ENCODE measurements at places on chromosomes 1 and 21.

- DNase-seq = no peak
These were observed 166.1 kb upstream of the RGS18 start for GRCh38 chr1:191992118-191992517.

- no peak for DNase-seq
These were observed 6.2 kb downstream of the TNNT2 start for GRCh38 chr1:201371276-201371675.

- DNase-seq = peak; percentile 23
These were observed 6.4 kb downstream of the TMPRSS3 start for GRCh38 chr21:42389449-42389835.

DNA sequence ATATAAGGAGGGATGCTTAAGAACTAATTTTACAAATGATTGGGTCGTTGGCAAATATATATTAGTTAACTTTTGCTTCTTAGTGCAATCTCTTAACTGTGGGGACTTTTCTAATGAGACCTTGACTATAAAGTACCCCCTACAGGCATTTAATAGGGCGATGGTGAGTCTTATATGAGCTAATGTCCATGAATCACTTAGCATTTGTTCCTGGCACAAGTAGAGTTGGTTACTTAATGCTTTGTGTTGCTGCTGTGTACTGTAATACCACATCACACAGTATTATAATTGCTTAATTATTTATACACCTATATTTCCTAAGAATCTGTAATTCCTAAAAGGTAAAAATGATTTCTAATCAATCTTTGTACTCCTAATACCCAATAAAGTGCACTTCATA lies 25.3 kb upstream of the TMCO1 start:
- no peak for DNase-seq

DNA sequence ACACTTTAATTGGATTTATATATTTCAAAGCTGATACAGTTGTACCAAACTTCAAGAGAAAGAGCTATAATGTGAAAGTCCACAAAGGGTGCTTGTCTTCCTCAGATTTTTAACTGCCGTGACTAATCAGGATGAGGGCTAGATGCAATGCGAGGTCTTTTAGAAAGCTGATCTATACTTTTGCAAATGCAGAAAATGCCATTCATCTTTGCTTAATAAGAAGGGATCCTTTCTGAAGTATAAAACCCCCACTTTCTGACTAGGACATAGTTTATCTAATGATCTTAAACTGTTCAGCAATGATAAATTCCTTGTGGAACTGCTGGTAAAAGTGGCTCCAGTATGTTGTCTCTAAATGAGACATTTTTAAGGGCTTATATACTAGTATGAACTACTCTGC lies 102.7 kb upstream of the NGF start:
- no peak for DNase-seq

GRCh38 chr1:229222081-229222480 lies 48.8 kb upstream of the RAB4A start:
- no peak for DNase-seq

DNA sequence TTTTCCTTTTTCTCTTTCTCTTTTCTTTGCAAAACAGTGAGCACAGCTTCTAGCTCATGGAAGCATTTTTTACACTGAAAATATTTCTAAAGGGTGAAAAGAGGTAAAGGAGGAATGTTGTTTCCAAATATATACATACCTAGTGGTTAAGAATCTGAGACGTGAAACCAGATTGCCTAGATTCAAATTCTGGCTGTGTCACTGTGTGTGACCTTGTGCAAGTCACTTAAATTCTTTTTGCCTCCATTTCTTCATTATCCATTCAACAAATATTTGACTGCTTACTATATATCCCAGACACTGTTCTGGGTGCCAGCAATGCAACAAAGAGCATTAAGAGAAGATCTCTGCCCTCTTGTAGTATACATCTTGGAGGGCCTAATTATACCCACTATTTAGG lies 53.3 kb downstream of the ZFYVE9 start:
- DNase-seq = no peak

DNA sequence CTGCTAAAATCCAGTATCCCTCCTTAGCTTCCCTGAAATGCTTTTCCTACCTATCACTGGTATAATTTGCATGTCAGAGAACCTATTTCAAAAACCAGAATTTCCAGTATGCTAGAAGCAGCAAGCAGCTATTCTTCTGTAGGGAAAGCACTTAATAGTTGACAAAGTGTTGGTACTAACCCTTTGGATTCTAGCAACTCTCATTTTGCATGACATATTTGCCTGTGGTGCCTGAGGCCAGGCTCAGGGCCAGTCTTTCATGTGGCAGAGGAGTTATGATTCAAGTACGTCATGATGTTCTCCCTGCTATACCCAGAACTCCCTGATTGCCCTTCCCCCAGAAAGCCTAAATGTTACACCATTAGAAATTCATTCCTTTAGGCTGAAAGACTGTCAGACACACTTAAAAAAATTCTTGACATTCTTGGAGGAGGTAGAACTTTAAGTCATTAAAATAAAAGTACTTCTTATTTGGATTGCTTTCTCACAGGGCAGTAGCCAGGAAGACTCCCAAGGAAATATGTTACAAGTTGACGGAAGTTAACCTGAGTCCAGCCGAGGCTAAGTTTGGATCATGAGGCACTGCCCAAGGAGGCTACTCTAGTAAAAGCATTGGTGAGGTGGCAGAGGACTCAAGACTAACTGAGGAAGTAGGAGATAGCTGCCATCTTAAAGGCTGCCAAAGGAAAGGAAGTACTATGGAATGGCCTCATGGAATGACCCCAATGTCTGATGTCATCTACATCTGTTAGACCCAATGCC lies 298.4 kb upstream of the SPAG17 start:
- DNase-seq = no peak

DNA sequence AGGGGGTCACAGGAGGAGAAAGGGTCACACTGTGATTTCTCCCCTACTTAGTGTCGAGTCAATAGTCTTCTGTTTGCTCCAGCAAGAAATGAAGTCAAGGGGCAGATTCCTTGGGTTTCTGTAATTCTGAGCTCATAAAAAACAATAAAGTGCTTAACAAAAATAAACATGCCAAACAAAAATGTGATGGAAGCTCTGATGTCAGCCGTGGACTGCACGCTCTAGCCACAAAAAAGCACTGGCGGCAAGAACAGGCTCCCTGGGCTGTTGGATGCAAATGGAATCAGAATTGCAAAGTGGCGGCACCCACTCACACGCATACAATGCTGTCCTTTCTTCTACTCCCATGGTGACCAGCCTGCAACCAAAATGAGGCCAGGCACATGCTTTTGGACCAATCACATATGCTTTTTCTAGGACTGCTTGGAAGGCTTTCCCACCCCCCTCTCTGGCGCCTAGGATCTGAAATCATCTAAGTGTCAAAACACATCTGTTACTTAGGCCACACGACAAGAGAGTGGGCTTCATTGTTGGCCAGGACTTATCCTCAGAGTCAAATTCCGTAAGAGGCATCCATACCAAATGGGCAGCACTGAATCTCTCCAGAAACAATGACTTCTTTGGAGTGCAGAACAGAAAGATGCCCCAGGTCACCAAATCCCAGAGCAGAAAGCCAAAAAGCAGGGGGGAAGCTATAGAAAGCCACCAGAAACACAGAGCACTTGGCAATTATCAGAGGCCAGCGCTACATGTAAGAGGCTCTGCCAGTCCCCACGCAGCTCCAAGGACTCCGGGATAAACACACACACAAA lies 9.2 kb downstream of the C1orf198 start:
- no peak for DNase-seq

GRCh38 chr21:32516756-32517649 lies 68.3 kb downstream of the TCP10L start:
- DNase-seq = no peak
